ENCODE measurements at places on chromosomes 5 and 9. TPM values are rescaled to one million over a fixed set of nuclear protein-coding genes. Genes with fewer than 3 reads are reported as not detected.

Gene PRR16
- total RNA-seq = not detected

DNA sequence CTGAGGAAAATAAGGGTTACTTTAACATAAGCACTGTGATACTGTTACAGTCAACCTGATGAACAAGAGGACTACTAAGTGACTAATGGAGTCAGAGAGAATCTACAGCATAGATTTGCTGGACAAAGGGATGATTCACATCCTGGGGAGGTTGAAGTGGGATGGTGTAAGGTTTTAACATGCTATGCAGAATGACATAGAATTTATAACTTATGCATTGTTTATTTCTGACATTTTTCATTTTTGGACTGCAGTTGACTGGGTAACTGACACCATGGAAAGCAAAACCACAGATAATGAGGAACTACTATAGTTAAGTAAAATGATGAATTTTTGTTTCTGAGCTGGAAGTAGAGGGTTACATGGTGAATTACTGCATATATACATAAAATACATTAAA lies 389.2 kb downstream of the MAT2B start:
- H3K4me3 ChIP-seq = no peak overlapping the region
- no peak for DNase-seq
- no peaks in the 10 kb centered on the region for H3K36me3 ChIP-seq
- no peaks in the 10 kb centered on the region for H3K4me1 ChIP-seq
- no peaks in the 10 kb centered on the region for H3K27me3 ChIP-seq

GRCh38 chr9:82466616-82467260 lies 478.2 kb downstream of the SPATA31D1 start:
- no peaks in the 10 kb centered on the region for H3K27me3 ChIP-seq
- H3K36me3 ChIP-seq = no peaks in the 10 kb centered on the region
- H3K27ac ChIP-seq = no peak overlapping the region

- no peak overlapping the region for H3K27ac ChIP-seq
- H3K4me3 ChIP-seq = no peak overlapping the region
- H3K27me3 ChIP-seq = no peaks in the 10 kb centered on the region
- DNase-seq = no peak
- H3K36me3 ChIP-seq = no peaks in the 10 kb centered on the region
- H3K4me1 ChIP-seq = peaks cover 8% of the 10 kb centered on the region
These were observed 33.4 kb upstream of the TTC1 start for GRCh38 chr5:159975462-159976019.

GRCh38 chr5:134267366-134268018 lies 41.6 kb upstream of the PPP2CA start:
- no peaks in the 10 kb centered on the region for H3K27me3 ChIP-seq
- no peaks in the 10 kb centered on the region for H3K4me1 ChIP-seq
- DNase-seq = no peak
- no peaks in the 10 kb centered on the region for H3K36me3 ChIP-seq
- no peak overlapping the region for H3K27ac ChIP-seq

DNA sequence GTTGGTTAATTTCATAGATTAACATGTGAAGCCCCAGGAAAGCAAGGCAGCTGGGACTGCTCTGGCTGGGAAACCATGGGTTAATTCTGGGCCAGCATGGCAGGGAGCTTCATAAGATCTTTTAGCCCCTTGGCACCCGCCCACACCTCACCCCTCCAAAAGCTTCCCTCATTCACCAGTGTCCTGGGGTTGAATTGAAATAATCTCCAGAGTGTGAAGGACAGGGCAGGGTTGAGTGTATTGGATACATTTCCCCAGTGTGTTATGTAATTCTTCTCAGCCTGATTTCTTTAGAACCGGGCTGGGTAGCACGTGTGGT lies 19.4 kb downstream of the WNT8A start:
- H3K4me3 ChIP-seq = no peak overlapping the region
- no peak for DNase-seq
- H3K36me3 ChIP-seq = no peaks in the 10 kb centered on the region
- H3K4me1 ChIP-seq = peaks cover 18% of the 10 kb centered on the region

GRCh38 chr5:63247651-63248050 lies 669.0 kb downstream of the LRRC70 start:
- H3K27me3 ChIP-seq = no peaks in the 10 kb centered on the region
- no peaks in the 10 kb centered on the region for H3K36me3 ChIP-seq
- DNase-seq = no peak
- H3K4me3 ChIP-seq = no peak overlapping the region
- no peaks in the 10 kb centered on the region for H3K4me1 ChIP-seq

DNA sequence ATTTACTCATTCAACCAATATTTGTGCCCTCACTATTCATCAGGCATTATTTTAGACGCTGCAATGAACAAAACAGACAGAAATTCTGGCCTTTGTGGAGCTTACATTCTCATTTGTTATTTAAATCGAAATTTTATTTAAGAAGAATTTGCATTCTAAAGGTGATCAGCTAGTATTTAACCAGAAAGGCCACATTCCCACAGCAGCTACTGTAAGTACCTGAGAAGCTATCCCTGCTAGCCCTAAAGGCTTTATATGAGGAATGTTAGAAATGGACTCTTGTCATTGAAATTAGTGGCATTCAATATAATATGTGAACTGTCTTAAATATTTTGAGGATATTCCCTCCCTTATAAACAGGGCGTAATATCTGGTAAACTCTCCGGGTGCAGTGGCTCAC lies 35.0 kb upstream of the GOLM1 start:
- H3K27ac ChIP-seq = no peak overlapping the region
- H3K4me3 ChIP-seq = no peak overlapping the region

DNA sequence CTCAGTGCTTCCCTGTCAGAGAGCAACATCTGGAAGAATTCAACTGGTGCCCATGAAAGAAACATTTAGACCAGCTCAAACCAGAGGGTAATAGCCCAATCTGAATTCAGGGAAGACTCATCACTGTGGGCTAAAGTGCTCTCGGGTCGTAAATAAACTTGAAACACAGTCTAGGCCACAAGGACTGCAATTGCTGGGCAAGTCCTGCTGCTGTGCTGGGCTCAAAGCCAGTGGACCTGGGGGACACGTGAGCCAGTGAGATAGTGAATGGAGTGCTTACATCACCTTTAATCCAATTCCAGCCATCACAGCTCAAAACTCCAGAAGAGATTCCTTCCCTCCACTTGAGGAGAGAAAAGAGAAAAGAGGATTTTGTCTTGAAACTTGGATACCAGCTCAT lies 78.1 kb upstream of the DAP start:
- H3K4me3 ChIP-seq = no peak overlapping the region
- H3K36me3 ChIP-seq = no peaks in the 10 kb centered on the region
- no peaks in the 10 kb centered on the region for H3K4me1 ChIP-seq
- DNase-seq = no peak

- peak overlapping the region; percentile 50 for H3K27ac ChIP-seq
- peaks cover 26% of the 10 kb centered on the region for H3K4me1 ChIP-seq
- no peak overlapping the region for H3K4me3 ChIP-seq
- H3K36me3 ChIP-seq = no peaks in the 10 kb centered on the region
- no peak for DNase-seq
These were observed 92.7 kb downstream of the VCAN start for GRCh38 chr5:83564069-83564749.

Gene SPATA6L
- 2.4 TPM for total RNA-seq

DNA sequence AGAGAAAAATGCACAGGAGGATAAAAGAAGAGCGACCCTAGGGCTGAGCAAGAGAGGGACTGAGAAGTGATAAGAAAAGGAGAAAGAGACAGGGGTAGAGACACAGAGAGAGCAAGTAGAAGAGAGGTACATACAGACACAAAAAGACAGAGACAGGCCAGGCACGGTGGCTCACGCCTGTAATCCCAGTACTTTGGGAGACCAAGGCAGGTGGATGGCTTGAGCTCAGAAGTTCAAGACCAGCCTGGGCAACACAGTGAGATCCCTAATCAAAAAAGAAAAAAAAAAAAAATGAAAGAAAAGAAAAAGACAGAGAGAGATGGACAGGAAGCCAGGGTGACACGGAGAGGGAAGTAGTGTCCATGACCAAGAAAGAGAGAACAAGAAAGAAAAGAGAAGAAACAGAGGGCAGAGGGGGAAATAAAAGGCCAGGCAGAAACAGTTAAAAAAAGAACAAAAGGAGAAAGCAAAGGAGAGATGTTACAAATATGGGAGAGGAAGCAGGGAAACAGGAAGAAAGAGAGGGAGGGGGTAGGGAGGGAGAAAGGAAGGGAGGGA lies 209.4 kb upstream of the TRIM32 start:
- no peaks in the 10 kb centered on the region for H3K27me3 ChIP-seq
- no peaks in the 10 kb centered on the region for H3K36me3 ChIP-seq
- no peak overlapping the region for H3K4me3 ChIP-seq
- no peak for DNase-seq

DNA sequence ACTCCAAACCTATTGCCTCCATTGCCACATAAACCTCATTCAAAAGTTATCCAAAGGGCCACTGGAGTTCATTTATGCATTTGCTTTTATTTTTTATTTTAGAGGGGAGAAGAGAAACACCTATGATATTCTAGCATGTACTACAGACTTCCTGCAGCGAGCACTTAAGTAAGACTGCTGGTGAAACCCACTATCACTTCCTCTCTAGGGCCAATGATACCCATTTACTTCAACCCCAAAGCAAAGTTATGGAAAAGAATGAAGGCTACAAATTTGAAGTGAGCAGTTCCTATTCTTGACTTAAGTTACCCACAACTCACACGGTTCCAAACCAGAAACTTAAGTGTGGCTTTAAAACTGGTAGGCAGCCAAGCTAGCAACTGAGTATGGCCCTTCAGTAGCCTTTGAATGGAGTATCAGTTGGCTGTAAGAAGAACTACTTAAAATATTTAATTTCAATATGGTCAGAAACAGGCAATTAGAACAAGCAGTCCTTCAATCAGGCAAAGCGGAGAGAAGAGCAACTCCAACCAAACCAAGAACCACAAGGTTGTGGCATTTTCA lies 94.1 kb downstream of the GPR21 start:
- peaks cover 19% of the 10 kb centered on the region for H3K4me1 ChIP-seq
- H3K4me3 ChIP-seq = no peak overlapping the region
- no peak for DNase-seq
- H3K27me3 ChIP-seq = no peaks in the 10 kb centered on the region
- no peak overlapping the region for H3K27ac ChIP-seq
- no peaks in the 10 kb centered on the region for H3K36me3 ChIP-seq

DNA sequence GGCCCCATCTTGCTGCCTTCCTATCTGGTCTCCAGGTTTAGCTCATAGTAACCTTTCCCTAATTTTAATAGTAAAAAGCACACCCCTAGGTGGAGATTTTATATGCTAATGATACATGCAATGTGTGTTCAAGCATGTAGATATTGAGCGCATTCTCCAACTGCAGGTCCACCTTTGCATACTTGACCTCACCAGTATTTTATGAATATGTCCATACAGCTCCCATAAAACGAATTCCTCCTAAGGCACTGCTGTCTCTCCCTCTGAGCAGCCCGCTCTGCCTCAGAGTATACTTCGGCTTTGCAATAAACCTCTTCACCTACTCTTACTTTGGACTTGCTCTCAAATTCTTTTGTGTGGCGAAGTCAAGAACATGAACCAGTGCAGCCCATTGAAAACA lies 153.3 kb downstream of the RAB3C start:
- DNase-seq = no peak
- H3K27me3 ChIP-seq = no peaks in the 10 kb centered on the region
- peaks cover 3% of the 10 kb centered on the region for H3K4me1 ChIP-seq
- H3K4me3 ChIP-seq = no peak overlapping the region

Gene SIT1
- not detected for total RNA-seq

DNA sequence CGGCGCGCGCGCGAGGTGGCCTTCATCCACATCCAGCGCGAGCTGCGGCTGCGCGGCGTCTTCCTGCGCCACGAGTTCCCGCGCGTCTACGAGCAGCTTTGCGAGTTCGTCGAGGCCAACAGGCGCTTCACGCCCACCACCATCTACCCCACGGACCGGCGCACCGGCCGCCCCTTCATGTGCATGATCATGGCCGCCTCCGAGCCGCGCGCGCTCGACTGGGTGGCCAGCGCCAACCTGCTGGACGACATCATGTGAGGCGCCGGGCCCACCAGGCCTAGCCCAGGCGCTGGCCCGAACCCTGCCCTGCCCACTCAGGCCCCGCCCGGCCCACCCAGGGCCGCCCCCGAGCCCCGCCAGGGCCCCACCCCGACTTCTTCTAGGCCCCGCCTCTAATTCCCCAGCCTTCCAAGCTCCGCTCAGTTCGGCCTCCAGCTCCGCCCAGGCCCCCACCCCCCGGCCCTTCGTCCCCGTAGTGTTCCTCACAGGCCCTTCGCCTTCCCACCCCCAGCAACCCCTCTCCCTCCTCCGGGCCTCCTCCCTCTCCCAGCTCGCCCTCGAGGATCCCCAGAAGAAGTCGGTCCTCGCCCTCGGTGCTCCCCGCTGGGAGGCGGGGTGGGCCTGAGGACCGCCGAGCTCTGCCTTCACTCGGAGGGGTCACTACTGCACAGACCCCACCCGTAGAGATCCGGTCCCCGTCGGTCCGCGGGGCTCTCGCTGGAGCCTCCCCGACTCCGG lies 2.0 kb upstream of the PHPT1 start:
- peaks cover 16% of the 10 kb centered on the region for H3K4me1 ChIP-seq
- H3K27ac ChIP-seq = peak overlapping the region; percentile 87
- DNase-seq = no peak
- H3K4me3 ChIP-seq = peak overlapping the region; percentile 97
- H3K36me3 ChIP-seq = peaks cover 1% of the 10 kb centered on the region
- no peaks in the 10 kb centered on the region for H3K27me3 ChIP-seq

DNA sequence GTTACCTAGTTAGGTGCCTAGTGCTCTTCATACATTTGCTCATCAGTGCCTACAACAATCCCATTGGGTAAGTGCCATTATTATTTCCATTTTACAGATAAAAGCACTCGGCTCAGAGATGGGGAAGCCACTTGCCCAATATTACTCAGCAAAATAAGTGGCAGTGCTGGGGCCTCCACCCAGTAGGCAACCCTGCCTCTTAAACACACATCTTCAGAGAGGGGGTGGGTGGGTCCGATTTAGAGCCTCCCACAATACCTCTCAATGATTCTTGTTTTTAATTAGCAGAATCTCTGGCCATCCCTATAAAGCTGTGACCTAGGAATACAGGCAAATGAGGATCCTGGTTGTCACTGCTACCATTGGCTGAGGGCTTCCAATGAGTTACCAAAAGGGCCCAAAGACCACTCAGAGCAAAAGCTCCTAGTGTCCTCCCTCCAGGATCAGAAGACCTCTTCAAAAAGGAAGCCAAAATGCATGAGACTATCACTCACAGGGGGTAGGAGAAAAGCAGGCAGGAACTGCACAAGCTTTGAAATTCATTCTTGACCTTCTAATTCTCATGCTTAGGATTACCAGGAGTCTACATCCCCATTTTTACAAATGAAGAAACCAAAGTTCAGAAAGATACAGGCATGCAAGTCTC lies 36.1 kb upstream of the UBE2D2 start:
- peaks cover 5% of the 10 kb centered on the region for H3K4me1 ChIP-seq
- H3K27ac ChIP-seq = no peak overlapping the region
- no peaks in the 10 kb centered on the region for H3K36me3 ChIP-seq
- no peaks in the 10 kb centered on the region for H3K27me3 ChIP-seq

- H3K27me3 ChIP-seq = no peaks in the 10 kb centered on the region
- no peak overlapping the region for H3K27ac ChIP-seq
- no peaks in the 10 kb centered on the region for H3K4me1 ChIP-seq
- H3K4me3 ChIP-seq = no peak overlapping the region
- no peaks in the 10 kb centered on the region for H3K36me3 ChIP-seq
These were observed 237.3 kb downstream of the PBX3 start for GRCh38 chr9:125984461-125984860.

- DNase-seq = no peak
- no peak overlapping the region for H3K27ac ChIP-seq
- no peaks in the 10 kb centered on the region for H3K27me3 ChIP-seq
- no peak overlapping the region for H3K4me3 ChIP-seq
- no peaks in the 10 kb centered on the region for H3K4me1 ChIP-seq
These were observed 106.0 kb downstream of the CAAP1 start for GRCh38 chr9:26786564-26786963.

Measured in Caco-2 (cell line).